ENCODE measurements at places on chromosomes 11 and 22.
A peak's percentile ranks its signal among the peaks of the same experiment; 100 is the strongest.

- DNase-seq = no peak
Measured at GRCh38 chr11:19828382-19829108, 115.9 kb downstream of the NAV2 start.

DNA sequence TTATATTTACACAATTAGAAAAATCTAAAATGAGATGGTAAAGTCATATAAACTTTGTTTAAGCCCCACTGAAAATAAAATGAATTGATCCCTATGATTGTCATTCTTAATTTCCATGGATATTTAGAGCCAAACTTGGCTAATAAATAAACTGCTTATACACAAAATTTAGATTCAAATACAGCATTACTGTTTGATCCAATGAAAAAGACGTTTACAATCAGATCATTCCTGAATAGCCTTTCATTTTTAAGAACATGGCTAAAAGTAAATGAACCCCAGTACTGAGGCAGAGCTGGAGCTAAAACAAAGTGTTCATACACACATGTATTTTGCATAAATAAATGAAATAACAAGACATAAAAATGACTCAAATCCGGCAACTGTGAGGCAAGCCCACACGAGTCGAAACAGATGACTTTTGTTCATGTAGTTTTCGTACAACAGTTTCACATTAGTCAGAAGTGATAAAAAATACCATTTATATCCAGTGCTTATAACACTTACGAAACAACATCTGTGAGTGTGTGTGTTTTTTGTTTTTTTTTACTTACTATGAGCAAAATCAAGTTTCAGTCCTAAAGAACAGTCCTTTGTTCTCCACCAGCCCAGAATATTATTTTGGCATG, 386.5 kb downstream of the SOX6 start:
- DNase-seq = no peak

DNA sequence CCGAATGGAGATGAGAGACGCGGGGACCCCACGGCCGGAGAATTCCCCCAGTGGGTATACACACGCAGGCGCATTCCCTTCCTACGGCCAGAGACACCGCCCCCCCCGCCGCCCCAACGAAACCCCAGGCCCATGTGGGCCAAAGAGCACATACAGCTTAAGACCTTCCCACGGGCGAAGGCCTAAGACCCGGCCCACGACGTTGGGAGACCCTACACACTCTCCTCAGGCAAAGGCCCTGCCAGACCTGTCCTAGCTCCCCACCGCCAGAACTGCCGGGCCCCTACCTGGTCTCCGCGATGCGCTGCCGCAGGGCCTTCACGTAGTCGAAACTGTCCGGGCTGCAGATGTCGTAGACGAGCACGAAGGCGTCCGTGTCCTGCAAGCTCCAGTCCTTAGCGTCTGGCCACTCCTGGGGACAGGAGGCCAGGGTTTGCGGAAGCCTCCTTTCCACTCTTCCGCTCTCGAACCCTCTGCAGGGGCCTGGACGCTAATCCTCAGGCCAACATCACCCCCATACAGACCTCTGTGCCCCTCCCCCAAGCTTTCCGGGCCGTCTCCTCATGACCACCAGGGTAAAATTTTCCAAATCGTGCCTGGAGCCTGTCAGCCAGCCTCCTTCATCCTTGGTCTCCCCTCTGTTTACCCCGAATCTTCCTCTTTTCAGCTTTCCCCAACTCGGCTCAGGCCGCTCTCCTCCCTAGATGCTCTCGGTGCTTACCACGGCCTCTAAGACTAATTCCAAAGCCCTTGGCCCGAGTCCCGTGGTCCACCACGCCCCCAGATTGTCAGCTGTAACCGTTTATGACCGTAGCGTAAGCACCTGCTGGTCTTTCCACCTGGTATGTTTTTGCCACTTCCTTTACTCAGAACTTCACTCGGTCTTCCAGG, 1.7 kb downstream of the RASL10A start:
- no peak for DNase-seq

DNA sequence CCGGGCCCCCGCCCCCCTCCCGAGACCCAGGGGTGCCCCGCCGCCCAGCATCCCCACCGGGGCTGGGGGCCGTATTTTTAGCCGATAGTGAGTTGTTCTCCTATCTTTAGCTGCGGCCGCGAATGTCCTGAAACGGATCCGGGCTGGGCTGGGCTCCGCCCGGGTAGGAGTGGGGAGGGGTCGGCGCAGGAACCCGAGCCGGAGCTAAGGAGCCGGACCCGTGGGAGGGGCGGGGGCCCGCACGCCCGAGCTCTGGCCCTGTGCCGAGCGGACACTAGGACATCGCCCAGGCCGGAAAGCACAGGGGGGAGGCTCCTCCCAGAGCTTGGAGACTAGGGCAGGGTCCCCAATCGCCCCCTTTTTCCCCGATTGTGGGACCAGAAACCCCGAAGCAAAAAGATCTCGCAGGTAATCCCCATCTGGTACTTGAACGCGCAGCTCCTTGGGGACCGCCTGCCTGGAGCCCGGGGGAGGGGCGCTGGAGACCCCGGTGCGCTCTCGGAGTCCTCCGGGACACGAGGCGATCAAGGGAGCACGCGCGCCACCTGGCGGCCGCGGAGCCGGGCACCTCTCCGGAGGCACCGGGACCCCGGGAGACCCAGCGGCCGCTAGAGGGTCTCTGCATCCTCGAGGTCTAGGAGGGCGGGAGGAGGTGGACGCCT, 669 bp downstream of the CDC42EP2 start:
- peak; percentile 75 for DNase-seq

GRCh38 chr11:120401506-120401905, 65.3 kb downstream of the ARHGEF12 start:
- no peak for DNase-seq

GRCh38 chr22:19810381-19811201, 44.1 kb downstream of the GNB1L start:
- DNase-seq = no peak

DNA sequence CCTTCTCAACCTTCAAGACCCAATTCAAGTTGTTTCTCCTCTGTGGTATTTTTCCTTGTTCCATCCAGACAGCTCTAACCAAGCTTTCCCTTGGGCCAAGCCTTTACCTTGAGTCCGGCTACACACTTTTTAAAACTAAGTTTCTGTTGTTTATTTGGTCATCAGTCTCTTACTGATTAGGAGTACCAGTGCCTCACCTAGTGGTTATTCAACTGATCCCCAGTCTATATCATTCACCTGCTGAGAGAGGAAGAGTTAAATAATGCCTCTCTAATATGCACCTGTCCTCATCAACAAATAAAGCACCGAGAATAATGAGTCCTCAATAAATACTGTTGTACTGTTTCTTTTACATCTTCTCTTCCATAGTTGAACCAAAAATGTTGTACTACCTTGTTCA, 160.8 kb downstream of the MSANTD4 start:
- DNase-seq = no peak

DNA sequence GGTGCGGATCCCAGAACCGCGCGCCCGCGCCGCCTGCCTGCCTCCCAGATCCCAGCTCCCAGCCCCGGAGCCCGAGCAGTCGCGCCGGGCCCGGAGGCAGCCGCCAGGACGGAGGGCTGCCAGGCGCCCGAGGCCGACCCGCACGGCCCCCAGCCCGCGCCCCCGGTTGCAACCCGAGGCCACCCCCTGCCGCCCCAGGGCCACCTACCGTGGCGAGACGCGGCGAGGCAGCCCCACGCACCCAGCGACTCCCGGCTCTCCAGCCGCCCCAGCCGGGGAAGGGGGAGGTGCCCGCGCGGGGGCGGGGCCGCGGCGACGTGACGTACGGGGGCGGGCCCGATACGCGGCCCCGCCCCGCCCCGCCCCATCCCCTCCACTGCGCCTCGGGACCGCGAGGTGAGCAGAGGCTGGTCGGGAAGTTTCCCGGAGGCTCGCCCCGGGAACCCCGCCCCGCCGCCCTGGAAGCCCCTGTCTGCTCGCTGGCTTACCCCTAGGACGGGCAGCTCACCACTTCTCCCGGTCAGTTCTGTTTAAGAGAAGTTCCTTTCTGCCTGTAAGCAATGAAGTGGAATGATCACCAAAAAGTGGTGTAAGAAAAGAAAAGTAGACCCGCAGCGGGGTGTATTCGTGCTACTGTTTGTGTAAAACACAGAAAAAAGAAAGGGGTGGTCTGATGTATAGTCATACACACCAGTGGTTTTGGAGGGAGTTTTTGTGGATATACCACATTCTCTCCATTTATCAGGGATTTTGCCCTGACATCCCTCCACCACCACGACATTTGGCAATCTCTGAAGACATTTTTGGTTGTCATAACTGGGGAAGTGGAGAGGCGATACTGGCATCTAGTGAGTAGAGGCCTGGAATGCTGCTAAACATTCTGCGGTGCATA, at the start of gene TPST2:
TSS of gene TPST2 (minus strand) at position 288 of the 892 bp plus-strand sequence. CDS start 48,502 bp downstream, outside the sequence.
- DNase-seq = peak; percentile 61

DNA sequence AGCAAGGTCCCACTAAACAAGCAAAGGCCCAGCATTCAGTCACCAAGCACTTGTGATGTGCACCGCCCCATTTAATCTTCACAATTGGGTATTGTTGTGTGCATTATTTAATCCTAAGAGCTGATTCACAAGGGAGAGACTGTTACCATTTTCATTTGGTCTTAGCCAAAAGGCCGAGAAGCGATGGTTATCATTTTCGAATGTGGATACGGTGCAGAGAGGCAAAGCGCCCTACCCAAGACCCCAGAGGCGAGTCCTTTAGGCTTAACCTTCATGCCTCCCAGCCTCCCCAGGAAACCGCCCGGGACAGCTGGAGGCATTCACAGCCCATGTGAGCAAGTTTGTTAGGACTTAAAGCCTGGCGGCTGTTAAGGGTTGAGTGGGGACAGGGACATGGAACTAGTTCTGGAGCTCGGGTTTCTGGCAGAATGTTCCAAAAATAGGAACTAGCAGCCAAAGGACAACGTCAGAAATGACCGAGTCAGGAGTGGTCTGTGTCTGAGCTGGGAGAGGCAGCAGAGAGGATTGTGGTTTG, 13.0 kb upstream of the UPK3A start:
- DNase-seq = no peak

GRCh38 chr11:24623121-24623520, 126.3 kb downstream of the LUZP2 start:
- DNase-seq = no peak

DNA sequence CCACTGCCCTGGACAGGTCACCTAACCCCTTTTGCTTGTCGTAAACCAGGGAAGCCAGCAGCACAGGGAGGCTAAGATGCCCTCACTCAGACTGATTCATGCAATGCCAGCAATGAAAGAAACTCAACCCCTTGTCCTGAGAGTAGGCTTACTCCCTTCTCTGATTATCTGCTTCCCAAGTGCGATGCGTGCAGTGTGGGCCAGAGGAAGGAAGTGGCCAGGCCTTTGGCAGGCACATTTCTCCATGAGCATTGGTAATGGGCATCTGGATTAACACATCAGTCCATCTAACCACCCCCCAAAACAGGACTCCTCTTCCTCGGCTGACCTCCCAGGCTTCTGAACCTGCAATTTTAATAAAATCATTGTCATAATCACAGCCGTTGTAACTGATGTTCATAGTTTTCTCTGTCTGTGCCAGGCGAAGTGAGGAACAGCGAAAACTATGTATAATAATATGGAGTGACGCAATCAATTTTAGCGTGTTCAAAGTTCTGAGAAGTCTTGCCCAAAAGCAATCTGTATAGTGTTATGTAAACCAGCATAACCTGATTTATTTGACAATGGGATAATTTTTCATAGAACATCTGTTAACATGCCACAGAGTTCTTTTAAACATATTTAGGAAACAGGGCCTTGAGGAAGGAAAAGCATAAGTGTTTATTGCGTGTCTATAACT, 33.9 kb downstream of the TST start:
- DNase-seq = no peak

- no peak for DNase-seq
Measured at GRCh38 chr11:1839924-1840779, 1.4 kb downstream of the TNNI2 start.

DNA sequence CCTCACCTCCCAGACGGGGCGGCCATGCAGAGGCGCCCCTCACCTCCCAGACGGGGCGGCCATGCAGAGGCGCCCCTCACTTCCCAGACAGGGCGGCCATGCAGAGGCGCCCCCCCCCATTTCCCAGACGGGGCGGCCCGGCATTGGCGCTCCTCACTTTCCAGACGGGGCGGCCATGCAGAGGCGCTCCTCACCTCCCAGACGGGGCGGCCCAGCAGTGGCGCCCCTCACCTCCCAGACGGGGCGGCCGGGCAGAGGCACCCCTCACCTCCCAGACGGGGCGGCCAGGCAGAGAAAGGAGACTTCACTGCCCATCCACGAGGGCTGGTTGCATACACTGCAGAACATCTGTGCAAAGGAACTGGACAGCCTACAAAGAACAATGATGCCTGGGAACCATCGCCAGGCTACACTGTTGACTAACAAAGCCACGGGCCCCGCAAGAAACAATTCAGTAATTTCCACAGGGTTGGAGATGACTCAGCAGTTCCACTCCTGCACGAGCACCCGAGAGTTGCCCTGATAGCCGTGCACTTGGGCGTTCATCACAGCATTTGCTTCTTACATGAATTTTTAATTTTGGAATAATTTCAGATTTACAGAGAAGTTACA, 58.7 kb downstream of the CTTN start:
- DNase-seq = no peak

- no peak for DNase-seq
Measured at GRCh38 chr11:124724979-124725718, 14.6 kb upstream of the NRGN start.

DNA sequence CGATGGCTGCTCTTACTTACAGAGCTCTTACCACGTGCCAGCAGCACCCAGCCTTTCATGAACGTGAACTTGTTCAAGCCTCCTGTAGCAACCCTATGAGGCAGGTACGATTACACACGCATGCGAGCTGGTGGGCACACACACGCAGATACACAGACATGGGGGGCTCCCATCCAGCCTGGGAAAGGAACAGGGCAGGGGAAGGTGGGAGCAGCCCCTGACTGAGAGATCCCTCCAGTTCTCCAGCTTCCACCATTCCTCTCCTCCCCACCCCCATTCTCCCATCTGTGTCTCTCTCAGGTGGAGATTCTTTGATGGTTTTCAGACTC, 37.6 kb upstream of the WNT11 start:
- no peak for DNase-seq

DNA sequence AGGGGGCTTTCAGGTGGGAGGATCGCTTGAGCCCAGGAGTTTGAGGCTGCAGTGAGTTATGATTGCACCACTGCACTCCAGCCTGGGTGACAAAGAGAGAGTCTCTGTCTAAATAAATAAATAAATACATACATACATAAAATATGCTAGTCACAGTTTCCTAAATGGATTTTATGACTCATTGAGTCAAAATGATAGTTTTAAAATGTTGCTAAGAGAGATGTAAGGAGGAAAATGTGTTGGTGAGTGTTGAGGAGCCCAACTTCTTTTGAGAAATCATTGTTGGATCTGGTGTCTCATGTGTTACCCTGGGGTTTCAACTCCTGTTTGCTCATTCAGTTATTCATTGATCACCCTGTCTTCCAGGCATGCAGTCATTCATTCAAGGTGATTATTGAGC, 21.0 kb downstream of the PARVB start:
- no peak for DNase-seq

DNA sequence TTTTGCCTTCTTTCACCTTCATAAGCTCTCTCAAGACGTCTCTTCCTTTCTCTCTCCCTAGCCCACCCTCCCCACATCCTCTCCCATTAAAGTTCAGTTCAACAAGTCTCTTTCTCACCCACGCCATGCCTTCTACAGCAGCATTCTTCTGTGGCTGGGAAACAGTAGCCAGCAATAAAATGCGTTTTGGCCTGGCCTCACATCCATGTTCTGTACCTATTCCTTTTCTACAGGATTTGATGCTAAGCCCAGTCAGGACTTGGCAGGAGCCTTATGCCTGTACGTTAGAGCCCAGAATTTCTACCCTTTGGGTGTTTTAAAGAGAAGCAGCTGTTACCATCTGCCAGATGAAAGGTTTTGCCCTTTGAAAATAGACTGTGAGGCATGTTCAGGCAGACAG, 7.1 kb upstream of the CD44 start:
- DNase-seq = no peak
